Stimulated activated CD8-positive, alpha-beta memory T cell treated with anti-CD3 and anti-CD28 coated beads, Interleukin-7, amount 100 ng/mL, for 1 hour (primary cell): ENCODE measurements at places on chromosomes 6 and 20.

- DNase-seq, result no peak
Measured at GRCh38 chr6:106167096-106167814, 81.1 kb downstream of the PRDM1 start.

DNA sequence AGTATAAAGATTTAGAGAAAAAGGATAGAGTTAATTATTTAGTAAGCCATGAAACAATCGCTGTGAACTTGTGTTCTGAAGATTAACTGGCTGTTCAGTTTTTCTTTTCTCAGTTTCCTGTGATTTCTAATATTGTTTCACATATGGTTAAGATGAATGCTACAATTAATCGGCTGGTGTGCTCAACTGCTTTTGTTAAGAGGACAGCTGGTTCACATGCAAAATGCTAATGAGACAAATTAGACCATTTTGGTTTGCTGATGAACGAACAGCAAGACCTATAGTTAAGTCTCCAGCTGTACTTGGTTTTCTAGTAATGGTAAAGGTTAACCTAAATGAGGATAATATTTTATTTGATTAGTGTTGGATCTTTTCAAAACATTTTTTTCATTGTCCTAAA, 10.8 kb upstream of the NHSL1 start:
- DNase-seq, result no peak

GRCh38 chr20:39016506-39016905, 54.4 kb downstream of the DHX35 start:
- DNase-seq, result no peak

GRCh38 chr6:53737746-53738145, 57.1 kb upstream of the LRRC1 start:
- no peak for DNase-seq

DNA sequence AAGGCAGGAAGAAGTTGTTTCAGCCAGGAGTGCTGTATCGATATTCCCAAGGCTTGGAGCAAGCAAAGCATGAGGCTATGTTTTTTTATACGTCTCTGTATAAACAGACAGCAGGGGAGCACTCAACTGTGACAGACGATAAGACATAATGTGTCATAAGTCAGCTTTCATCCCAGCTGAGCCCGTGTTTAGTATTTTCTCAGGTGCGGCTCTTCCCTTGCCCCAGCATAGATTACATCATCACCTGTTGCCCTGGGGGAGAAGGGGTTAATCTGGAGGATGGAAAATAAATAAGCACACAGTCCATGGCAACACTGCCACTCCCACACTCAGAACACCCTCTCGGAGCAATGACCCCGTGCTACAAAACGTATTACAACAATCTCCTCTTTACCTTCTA, 22.1 kb upstream of the KCNK5 start:
- no peak for DNase-seq
